ENCODE measurements at places on chromosomes 2 and 18.

- DNase-seq = no peak
Measured at GRCh38 chr18:3626929-3627458, 177.0 kb downstream of the TGIF1 start.

GRCh38 chr2:20350041-20350712, 467 bp downstream of the PUM2 start:
- DNase-seq = no peak

GRCh38 chr18:68418881-68419280, 296.0 kb downstream of the TMX3 start:
- DNase-seq = no peak

GRCh38 chr2:169131587-169132512, 62.5 kb downstream of the DHRS9 start:
- DNase-seq = no peak

GRCh38 chr2:71060871-71061270, 7.6 kb upstream of the NAGK start:
- DNase-seq = no peak

All from activated CD8-positive, alpha-beta memory T cell treated with anti-CD3 and anti-CD28 coated beads for 4 hours (primary cell).